ENCODE measurements at places on chromosomes 2 and 18.

GRCh38 chr18:46369323-46369722 is 265.1 kb downstream of the HAUS1 start:
- no peak for DNase-seq

DNA sequence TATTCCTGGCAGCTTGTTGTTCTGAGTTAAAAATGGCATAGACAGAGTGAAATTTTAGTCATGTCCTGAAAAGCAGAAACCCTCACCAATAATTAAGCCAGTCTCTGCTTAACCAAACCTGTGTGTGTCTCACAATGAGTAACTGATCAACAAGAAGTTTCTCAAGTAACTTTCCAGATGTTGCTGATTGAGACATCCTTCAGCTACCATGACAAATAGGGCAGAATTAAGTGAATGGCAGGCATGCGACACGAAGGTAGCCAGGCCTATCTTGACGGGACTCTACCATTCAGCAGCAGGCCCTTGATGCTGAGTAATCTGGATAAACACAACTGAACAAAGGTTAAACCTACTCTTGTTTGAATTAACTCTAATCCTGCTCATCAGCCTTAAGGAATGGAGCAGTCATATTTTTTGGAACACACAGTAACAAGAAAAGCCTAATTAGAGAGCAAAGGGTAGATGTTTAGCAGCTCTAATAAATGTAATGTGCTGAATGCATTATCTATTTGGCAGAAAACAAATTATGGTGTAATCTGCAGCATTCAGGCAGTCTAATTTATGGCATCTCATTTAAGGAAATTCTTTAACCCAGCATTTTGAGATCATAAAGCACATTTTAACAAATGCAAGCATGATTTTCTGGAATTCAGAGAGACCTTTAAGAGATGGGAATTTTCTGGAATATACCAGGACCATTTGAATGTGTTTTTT is 159.5 kb upstream of the EPHA4 start:
- no peak for DNase-seq

DNA sequence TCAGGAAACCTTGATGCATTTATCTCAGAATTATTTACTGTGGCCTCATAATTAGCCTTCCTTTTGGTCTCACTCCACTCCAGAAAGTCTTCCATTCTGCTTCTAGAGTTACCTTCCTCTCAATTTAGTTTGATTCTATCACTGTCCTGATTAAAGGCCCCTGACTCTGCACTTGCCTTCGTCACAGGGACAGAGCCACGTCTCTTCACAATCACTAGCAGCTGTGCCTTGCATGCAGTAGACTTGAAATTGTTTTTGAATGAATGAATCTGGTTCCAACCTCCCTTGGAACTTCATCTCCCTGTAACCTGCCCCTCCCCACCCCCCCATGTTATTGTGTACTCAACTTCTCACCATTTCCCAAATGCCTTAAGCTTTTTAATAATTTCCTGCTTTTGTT is 52.4 kb downstream of the OSBPL6 start:
- no peak for DNase-seq

DNA sequence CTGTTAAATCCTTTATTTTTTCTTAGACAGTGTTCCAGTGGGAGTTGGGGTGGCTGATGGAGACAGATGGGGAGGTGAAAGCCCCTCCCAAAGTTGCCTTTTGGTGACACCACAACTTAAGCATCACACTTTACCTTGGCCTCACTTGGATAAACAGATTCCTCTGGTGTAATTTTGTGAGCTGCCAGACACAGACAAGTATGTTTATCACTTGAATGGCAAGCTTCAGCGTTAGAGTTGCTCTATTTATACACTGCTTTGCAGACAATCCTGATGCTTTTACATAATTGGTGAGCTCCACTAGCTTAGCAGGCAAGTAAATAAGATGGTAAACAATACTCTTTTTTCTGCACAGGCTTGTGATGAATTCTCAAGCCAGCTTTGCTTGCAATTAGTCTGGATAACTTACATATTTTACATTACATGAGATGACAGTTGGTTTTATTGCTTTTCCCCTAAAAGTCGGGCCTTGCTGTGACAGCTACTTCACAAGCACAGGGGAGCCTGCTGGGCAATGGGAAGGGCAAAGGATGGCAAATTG is 226.2 kb downstream of the SLC8A1 start:
- no peak for DNase-seq

DNA sequence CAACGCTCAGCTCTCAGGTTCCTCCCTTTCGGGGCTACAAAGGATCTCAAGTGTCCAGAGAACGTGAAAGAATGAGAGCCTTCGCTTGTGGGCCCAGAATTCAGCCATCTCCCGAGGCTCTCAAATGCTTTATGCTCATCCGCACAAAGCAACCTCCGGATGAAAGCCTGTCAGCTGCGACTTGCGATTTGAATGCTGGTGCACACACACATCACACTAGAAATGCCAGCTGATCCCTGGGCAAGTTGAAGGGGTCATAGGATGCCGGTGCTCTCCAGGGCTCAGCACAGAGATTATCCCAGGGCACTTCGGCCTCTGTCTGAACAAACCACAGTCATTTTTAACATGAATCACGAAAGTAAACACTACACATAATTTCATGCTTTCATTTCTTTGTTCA is 141.8 kb upstream of the MYT1L start:
- no peak for DNase-seq
